ENCODE measurements at places on chromosomes 4 and X.

GRCh38 chr4:103756741-103757140 lies 37.0 kb upstream of the TACR3 start:
- no peak for DNase-seq

GRCh38 chrX:102711872-102712215 lies 404 bp upstream of the GPRASP2 start:
- no peak for DNase-seq

DNA sequence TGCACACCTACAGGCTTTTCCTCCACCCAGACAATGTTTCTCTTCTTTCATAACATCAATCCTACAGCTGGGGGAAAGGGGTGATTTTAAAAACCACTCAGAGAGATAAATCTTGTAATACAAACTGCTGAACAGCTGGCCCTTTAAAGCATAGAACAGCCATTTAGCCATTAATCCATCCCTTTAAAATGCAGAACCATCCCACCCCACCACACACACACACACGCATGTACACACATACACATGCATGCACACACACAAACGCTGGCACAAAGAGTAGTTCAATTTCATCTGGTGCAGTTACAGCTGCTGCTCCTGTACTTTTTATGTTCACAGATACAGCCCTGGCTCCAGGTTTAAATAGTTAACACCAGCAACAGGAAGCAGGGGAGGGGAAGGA lies 426.1 kb downstream of the MID1IP1 start:
- DNase-seq = no peak

GRCh38 chrX:48945517-48946348 lies 11.7 kb downstream of the OTUD5 start:
- no peak for DNase-seq

GRCh38 chr4:40149960-40150385 lies 46.9 kb upstream of the RHOH start:
- no peak for DNase-seq

DNA sequence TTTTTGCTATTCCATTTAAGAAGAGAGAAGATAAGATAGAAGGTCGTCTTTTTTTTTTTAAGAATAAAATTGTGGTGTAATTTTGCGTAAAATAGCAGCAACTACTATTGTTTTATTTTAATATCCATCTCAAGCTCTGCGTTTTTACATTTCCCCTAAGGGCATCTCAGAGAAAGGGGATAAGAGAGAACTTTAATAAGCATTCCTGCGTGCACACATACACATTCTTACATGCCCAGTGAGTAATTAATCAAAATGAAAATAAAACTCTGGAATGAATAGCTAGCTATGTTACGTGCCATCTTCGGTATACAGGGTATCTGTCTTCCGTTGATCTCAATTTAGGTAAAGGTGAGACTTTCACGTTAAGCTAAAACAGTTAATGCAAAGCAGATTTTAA lies 200.3 kb upstream of the TENM3 start:
- DNase-seq = no peak

- DNase-seq = no peak
Observed at GRCh38 chr4:39996811-39997210, 19.1 kb upstream of the PDS5A start.

GRCh38 chr4:185134307-185134869 lies 8.7 kb upstream of the SLC25A4 start:
- DNase-seq = no peak

DNA sequence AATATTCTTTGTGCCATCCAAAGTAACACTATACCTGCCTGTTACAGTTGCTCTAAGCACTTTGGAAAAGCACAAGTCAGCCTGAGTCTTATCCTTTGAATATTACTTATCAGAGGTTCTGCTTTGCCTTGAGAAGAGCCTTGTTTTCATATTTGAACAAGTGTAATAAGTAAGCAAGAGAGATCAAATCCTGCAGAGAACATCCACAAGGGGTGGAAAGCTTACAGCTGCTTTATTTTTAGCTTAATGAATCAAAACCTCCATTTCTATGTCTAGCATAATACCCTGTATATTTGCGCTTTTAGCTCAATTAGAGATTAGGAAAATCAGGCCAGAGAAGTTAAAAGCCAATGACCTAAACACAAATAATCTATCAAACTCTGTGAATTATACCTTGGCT lies 139.8 kb downstream of the CDS1 start:
- DNase-seq = no peak

- DNase-seq = no peak
Observed at GRCh38 chr4:150436598-150437370, 145.2 kb upstream of the MAB21L2 start.

DNA sequence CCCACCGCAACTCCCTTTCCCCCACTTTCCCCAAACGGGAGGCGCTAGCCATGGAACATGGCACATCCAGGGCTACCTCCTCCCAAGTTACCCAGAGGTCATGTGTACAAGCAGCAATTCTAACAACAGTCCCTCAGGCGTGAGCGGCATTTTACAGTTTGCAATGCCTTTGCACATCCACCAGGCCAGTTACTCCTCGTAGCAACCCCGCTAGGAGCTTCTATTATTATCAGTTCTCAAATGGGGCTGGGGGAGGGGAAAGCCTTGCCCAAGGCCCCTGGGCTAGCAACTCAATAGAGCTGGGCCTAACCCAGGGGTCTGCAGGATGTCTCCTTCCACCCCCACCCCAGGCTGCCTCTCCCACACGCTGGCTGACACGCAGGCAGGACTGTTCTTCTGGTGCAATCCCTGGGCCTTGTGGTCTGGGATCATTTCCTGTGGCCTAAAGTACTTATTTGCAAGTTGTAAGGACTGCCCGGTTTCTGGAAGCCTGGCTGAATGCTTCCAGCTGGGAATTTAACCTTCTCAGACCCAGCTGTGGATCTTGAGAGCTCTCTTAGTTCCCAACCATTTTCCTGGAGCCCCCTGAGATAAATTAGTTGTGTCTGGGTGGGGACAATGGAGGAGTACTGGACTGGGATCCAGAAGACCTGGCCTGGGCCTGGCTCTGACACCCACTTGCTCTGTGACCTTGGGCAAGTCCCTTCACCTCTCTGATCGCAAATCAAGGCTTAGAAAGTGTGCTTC lies 27.7 kb downstream of the PJA1 start:
- no peak for DNase-seq

DNA sequence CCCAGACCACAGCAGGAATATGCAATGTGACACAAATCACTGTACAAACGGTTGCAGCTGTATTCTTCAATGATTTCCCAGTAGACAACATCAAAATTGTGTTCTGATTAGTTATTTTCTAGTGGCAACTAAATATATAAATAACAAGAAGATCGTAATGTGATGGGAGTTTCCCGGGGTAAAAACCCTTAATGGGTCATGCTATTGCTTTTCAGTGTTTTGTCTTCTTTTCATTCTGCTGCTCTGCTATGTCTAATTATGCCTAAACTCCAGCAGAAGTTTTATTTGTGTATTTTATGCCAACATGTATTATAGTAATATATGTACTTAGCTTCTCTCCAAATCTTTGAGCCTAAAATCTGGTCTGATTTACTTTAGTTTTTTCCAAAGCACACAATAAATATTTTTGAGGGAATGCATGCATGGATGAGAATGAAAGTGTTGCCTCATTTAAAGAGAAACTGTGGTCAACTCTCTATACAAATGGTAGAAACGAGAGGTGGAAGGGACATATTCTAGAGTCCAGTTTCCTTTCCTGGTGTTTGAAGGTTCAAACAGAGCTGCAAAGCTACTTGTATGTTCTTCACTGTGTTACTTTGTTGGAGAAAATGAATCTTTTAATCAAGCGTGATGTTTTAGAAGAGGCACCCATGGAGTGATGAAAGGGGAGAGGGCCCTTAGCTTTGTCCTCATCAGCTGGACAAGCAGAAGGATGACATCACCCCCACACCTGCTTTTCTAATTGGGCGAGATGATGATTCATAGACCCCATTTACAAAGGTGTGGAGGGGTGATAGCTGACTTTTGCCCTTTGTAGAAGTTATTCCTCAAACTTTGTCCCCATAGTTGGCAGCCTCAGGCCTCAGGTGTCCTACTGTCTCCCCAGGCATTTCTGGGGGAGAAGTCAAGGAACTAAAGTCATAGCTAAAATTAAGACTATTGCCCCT lies 129.7 kb downstream of the FRAS1 start:
- no peak for DNase-seq
